ENCODE measurements at places on chromosomes 12 and 14.

DNA sequence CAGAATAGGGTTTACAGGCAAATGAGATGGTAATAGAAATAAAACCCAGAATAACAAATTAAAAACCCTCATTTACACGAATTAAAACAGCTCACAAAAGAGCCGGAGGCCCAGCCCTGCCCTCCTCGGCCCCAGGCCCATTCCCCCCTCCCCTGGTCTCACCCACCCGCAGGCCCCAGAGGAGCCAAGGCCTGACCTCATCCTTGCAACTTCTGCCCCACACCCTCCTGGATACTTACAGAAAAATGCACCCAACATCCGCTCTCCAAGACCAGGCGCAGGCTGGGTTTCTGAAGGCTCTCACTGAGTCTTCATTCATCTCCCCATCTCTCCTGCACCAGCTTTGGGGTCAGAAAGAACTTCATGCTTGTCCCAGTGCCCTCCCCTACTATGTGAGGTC lies 16.2 kb upstream of the VSX2 start:
- DNase-seq: no peak

- DNase-seq: no peak
These were observed 28.5 kb downstream of the PAH start for GRCh38 chr12:102888511-102888910.

DNA sequence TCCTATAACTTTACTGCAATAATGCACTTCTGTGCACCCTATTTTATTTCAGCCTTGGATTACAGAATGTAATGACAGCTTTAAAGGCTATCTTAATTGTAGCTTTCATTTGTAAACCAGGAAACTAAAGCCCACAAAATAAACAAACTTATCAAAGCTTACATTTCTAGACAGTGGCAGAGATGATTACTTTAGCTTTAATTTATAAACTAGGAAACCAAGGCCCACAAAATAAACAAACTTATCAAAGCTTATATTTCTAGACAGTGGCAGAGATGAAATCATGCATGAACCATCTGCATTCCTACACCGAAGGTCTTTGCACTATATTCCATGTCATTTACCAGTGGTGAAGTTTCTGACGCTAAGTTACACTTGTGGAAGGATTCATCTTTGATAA lies 74.4 kb downstream of the PRKD1 start:
- DNase-seq: no peak

GRCh38 chr12:123992118-123992825 lies 19.3 kb downstream of the ZNF664 start:
- DNase-seq: no peak

- no peak for DNase-seq
These were observed 53.6 kb downstream of the SLC25A47 start for GRCh38 chr14:100376751-100377171.

DNA sequence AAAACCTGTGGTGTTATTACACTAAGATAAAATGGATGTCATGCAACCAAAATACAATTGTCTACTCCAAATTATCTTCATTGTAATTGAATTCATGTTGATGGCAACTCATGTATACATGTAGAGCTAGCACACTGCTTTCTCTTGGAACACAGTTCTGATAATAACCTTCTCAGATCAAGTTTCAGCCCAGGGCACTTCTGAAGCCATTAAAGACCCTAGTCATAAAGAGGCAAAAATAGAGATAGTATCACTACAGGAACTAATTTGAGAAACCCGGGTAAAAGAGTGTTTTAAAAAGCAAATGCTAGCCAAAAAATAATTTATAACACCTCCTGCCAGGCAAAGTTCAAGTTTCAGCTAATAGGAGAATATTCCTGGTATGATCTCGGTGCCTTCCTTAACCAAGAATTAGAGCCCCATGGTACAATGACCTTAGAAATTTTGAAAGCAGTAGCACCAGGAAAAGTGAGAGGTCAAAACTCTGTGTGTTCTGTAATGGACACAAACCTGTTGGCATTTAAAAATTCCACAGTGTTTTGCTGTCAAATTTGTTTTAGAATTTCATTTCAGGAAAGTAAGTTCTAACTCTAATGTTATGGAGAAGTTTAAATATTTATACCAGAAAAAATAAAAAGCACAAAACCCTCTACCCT lies 105.0 kb upstream of the FRMD6 start:
- DNase-seq: no peak

GRCh38 chr12:15629108-15629507 lies 160.1 kb downstream of the EPS8 start:
- no peak for DNase-seq

- DNase-seq: no peak
These were observed 251.1 kb downstream of the MED13L start for GRCh38 chr12:116026346-116026745.

DNA sequence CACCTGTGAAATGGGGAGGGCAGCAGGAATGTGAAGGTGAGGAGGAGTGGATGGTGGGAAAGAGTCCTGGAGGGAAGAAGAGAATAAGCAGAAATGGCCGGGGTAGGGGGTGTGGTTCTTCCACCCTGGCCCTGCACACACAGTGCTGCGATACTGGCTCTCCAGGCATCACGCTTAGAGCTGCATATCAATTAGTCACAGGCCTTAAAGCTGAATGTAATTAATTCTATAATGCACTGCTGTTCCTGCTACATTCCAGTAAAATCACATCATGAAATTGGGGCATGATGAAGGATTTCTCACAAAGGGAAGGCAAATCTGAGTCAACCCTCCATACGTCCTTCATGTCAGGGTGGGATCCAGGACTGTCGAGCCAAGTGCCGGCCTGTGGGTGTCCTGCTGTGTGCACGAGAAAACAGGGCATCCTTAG lies 566.1 kb downstream of the BCL11B start:
- DNase-seq: no peak

DNA sequence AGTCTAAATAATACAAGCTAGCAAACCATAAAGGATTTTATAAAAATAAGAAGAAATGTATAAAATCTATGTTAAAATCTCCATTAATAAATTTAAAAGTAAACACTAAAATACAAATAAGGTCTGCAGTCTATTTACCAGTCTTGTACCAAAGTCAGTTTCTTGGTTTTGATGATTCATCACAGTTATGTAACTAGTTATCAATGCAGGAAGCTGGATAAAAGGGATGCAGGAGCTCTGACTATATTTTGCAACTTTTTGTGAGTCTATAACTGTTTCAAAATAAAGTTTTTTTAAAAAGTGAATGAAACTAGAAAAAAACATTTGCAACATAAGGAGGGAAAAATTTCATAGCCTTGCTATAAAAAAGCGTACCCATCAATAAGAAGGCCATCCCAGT lies 151.5 kb downstream of the DERA start:
- DNase-seq: no peak

- no peak for DNase-seq
These were observed 15.0 kb upstream of the SMARCC2 start for GRCh38 chr12:56204275-56204674.

DNA sequence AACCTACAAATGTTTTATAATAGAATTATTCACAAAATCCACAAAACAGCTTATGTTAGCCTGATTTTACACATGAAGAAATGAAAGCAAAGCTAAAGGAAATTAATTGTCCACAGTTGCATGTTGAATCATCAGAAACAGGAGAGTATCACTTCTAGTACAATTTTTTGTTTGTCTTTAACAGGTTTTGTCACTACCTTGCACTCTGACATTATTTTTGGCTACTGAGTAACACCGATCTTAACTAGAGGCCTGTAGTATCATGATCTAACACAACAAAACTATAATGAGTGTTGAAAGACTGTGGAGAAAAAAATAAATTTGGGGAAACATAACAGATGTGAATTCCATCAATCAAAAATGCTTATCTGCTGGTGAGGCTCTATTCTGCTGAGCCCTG lies 60.1 kb downstream of the TAOK3 start:
- no peak for DNase-seq

DNA sequence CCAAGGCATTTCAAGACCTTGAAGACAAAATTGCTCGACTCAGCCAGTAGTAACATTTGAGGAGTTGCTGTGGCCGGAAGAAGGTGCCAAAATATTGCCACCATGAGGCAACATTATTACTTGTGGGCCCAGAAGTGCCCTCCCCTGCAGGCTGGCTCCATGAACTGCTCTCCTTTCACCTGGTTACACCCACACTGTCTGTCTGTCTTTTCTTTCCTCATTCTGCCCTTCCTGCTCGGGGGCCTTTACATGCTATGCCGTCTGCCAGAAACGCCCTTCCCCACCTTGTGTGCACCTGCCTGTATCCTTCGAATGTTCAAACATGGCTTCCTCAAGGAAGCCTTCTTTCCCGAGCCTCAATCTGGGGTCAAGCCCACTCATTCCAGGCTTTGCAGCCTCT lies 224.2 kb upstream of the DIO3 start:
- no peak for DNase-seq

- no peak for DNase-seq
These were observed 6.8 kb downstream of the PLEKHG3 start for GRCh38 chr14:64711039-64711438.

- no peak for DNase-seq
These were observed 8.6 kb upstream of the FBRSL1 start for GRCh38 chr12:132481345-132481744.

GRCh38 chr14:61296719-61297502 lies 15.8 kb upstream of the TMEM30B start:
- DNase-seq: no peak

GRCh38 chr14:78156196-78156595 lies 14.0 kb upstream of the NRXN3 start:
- DNase-seq: no peak

- DNase-seq: no peak
These were observed 12.9 kb upstream of the PEX5 start for GRCh38 chr12:7176595-7176994.

- DNase-seq: no peak
These were observed 223.3 kb downstream of the CHST11 start for GRCh38 chr12:104680070-104680469.

DNA sequence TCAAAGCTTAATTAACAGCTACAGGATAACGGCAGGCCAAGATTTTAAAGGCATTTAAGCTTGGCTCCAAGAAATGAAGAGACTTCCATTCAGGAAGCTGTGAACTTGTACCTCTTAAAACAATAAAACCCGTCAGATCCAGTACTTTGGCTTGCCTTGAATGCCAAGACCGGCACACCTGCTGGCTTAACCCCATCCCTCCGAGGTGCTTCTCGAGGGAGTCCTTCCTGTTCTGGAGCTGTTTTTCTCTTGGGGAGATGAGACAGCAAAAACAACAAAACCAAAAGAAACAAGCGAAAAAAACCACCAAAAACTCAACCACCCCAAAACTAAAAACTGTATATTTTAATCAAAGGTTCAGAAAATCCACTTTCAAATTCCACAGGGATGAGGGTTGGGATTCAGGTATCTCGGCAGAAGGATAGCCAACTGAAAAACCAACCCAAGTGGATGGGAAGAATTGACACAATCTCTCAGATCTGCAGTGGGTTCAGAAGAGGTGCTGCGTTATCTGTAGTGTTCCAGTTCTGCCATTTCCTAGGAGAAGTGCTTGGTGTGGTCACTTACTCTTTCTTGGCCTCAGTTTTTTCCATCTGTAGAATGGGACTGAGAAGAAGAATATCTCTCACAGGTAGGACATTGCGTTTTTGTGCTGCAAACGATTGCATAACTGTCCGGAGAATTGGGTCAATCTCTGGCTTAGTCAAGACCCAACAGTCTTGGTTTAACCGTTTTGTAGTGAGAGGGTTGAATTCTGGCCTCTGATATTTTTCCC lies 420.1 kb downstream of the VRK1 start:
- DNase-seq: no peak

DNA sequence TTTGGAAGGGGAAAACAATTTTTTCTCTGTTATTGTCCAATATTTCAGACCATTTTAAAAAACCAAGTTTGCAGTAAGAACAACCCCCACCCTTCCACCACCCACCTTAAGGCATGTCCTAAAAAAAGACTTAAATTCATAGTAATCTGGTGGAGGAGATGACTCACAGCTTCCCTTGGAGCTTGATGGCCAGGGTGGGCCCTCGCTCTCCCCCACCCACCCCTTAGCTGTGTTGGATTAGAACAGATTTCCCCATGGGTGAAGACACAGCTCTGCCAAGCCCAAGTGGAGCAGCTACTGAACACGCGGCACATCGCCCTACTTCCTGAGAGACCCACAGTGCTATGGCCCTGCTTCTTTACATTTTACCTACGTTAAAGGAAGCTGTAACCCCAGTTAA lies 140.3 kb downstream of the GCH1 start:
- DNase-seq: no peak

- peak; percentile 35 for DNase-seq
These were observed 21.3 kb upstream of the CD27 start for GRCh38 chr12:6423267-6424007.

DNA sequence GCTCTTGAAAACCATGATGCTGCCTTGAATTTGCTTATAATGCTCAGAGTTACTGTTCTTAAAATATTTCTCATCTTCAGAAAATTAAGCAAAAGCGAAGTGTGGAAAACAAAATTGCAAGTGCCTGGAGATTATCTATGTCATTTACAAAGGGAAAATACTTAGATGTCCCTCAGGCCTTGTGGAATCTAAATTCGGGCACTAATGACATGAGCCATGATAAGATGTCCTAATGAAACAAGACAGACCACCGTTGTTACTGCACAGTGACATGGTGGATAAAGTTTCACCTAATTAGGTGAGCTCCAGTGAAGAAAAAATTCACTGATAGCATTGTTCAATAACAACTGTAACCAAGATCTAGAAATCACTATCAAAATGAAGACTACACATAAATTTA lies 30.4 kb downstream of the PPP1R13B start:
- DNase-seq: no peak

DNA sequence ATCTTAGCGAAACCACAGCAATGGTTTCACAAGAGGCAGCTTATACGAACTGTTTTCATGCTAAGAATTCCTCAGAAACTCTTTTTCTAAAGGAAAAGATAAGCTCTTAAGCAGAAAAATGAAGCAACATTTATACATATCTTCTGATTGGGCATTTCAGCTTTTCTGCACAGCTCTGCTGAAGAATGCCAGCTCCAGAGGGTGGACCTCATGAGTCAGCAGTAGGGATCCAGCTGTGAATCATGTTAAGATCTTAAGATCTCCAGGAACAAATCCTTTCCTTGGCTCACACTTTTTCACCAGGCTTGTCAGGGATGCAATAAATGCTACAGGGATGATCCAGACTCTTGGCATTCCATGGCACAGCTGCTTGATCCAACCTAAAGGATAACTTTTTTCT lies 477.1 kb upstream of the CCDC196 start:
- DNase-seq: no peak

DNA sequence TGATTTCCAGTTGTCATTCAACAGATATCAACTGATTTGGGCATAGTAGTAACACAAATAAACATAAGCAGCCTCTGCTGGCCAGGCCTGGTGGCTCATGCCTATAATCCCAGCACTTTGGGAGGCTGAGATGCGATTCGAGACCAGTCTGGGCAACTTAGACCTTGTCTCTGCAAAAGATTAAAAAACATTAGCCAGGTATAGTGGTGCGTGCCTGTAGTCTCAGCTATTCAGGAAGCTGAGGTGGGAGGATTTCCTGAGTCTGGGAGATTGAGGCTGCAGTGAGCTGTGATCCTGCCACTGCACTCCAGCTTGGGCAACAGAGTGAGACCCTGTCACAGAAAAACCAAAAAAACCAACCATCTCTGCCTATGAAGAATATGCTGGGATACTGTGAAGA lies 7.1 kb downstream of the METAP2 start:
- DNase-seq: no peak

DNA sequence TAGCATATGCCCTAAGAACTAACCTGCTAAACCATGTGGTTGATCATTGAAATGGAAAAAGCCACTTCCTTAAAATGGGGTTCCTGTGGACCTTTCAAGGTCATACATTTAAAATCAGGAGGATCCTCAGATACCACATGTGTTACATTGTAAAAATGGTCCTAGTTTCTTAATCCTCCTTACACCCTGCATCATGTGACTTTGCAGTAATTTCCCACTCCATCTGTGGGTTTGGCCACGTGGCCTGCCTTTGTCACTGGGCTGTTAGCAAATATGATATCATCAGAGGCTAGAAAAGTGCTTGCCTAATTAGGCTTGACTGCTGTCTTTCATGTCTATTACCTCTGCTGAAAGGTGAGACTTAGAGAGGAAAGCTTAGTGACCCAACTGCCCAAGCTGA lies 70.7 kb downstream of the CMKLR1 start:
- DNase-seq: no peak

Data from nucleus accumbens (tissue), 56 donors.